Urinary bladder (tissue), 4 donors: ENCODE measurements at places on chromosomes 11 and 22. TPM values are rescaled to one million over a fixed set of nuclear protein-coding genes. Genes with fewer than 3 reads are reported as not detected.

GRCh38 chr11:105579111-105579510 is 30.8 kb upstream of the GRIA4 start:
- no peak for DNase-seq

- no peak for DNase-seq
Measured at GRCh38 chr11:128985880-128986279, 43.2 kb upstream of the TP53AIP1 start.

GRCh38 chr11:134407321-134407828 is 4.7 kb downstream of the B3GAT1 start:
- no peak for DNase-seq

DNA sequence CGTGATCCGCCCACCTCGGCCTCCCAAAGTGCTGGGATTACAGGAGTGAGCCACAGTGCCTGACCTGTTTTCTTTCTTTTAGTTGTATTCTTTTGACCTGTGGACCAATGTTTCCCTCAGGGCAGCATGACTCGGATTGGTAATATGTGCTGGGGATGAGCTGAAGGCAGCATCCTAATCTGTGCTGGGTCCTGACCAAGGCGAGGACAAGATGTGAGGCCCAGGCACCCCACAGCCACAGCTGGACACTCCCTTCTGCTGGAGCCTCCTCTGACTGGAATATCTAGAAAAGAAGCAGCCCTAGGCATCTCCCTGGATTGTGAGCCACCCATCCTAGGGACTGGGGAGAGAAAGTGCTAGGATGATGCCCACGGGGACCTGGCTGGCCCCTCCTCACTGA is 105.4 kb downstream of the PDE2A start:
- DNase-seq: no peak

DNA sequence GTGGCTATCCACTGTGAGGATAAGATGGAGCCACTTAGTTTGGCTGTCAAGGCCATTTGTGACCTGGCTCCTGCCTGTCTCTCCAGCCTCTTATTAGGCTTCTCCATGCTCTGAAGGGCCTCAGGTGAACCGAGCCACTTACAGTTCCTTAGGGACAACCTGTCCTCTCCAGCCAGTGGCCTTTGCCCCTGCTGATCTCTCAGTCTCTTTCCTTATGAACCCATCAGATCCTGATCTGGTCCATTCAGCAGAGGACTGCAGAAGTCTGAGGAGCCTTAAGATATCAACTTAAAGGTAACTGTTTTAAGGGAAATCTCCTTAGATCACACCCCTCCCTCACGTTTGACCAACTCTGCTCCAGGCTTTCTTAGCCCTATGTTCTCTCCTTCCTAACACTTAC is 2.4 kb downstream of the DUSP18 start:
- DNase-seq: no peak

SLC5A12 gene
- total RNA-seq: 0.37 TPM
